NCI-H2081 (cell line): ENCODE measurements at places on chromosomes 12 and 14.
A peak's percentile ranks its signal among the peaks of the same experiment; 100 is the strongest.

DNA sequence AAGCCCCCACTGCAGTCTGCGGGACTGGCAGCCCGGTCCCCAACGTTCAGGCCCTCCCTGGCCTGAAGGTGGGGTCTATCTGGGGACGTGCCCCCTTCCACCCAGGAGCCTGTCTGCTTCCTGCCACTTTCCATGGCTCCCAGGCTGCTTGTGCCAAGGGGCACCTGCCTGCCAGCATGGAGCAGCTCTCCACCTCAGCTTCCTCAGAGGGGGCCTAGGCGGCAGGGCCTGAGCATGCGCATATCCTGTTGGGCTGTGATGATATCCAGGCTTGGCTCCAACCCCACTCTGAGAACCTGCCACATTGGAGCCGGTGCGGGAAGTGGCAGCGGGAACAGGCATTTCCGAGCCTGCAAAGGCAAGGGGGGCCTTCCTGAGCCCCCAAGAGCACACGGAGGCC lies 57.4 kb downstream of the FUT8 start:
- DNase-seq: no peak

- no peak for DNase-seq
These were observed 30.5 kb downstream of the ANO2 start for GRCh38 chr12:5914387-5915149.

DNA sequence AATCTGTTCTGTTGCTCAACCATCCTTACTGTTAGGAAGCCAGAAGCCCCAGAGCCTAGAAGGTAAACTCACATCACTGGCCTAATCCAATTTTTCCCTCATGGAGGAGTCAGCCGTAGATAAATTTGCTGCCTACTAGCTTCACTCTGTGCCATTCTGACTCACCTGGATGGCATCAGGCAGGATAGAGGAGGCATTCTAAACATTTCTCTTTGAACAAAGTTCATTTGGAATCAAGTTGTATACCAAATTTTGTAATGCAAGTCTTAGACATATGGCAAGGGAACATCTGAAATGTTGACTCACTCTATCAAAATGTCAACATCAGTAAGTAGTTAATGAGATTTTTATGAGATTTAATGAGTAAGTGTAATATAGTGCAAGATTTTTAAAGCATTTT lies 13.6 kb upstream of the TBC1D30 start:
- DNase-seq: no peak

DNA sequence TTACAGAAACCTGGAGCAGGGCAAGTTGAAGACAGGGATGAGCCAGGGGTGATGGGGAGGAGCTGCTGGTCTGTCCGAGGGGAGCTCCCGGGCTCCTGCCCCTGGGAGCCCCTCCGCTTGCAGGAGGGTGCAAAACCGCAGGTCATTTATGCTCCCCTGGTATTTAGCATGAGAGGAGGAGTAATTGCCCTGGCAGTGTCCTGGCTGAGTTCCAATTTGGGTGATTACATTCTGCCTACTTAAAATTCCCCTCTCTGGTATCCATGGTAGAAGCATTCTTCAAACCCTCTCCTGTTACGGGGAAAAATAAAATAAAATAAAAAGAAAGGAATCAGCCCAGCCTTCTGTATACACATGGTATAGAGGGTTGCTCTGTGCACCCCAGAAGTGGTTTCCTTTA lies 61.7 kb upstream of the VRK1 start:
- DNase-seq: no peak

DNA sequence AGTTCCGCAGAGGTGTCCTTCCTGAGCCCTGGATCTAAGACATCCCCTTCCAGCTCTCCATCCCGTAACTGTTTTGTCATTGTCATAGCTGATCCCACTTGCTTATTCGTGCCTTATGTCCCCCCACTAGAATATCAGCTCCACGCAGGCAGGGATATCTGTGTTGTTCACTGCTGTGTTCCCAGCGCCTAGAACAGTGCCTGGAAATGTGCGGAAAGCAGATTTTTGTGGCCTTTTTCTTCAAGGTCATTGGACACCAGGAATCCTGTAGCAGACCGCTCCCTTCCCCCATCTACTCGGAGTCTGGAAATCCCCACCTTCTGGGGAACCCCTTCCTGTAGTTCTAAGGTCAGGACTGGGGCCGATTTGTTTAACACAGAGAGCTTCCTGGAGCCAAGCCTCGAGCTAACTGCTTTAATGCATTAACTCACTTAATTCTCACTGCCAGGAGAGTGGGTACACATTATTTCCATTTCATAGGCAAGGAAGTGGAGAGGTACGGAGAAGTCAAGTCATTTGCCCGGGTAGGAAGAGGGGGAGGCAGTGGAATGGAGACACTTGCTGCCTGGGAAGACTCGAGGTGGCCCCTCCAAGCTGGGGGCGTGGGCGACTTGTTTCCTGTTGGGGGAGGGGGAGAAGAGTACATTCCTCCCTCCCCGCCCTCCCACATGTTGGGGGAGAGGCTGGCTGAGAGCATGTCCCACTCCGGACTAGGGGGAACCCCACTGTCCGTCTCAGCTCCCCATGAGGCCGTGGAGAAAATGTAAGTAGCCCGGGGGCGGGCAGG lies 1.2 kb upstream of the SH2B3 start:
- no peak for DNase-seq

GRCh38 chr12:82359115-82359478 lies 768 bp downstream of the METTL25 start:
- peak; percentile 56 for DNase-seq

GRCh38 chr12:4289231-4289878 lies 15.8 kb downstream of the CCND2 start:
- DNase-seq: no peak

- no peak for DNase-seq
These were observed 250.9 kb downstream of the PDZRN4 start for GRCh38 chr12:41438854-41439541.

DNA sequence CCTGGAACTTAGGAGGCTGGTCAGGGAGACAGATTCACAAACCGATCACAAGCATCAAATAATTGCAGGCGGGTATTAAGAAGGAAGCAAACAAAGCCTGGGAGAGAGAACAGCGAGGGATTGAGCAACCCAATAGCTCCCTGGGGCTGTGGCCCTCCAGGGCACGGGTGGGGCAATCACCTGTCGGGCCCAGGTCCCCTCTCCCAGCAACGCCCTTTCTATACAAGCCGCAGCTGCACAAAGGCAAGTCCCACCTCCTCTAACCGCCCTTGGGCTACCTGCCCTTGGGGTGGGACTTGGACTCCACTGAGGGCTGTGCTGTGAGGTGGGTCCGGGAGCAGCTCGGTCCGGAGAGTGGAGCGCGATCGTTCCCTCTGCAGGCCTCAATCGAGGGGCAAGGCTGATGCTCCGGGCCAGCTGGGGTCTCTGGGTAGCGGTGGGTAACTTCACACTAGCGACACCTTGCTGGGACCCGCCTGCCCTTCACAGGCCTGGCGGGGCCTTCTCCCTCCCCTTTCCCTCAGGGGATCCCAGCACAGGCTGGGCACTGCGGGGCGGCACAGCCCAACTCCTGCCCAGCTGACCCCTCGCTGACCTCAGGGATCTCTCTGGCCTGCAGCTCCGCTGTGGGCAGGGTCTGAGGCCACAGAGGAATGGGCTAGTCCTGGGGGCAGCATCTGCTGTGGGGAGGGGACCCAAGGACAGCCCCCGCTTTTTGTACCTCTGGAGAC lies 8.0 kb downstream of the PHB2 start:
- DNase-seq: peak; percentile 93

- DNase-seq: no peak
These were observed 632.8 kb downstream of the DIO2 start for GRCh38 chr14:79578470-79578869.

- no peak for DNase-seq
These were observed 108.4 kb downstream of the ESRRB start for GRCh38 chr14:76484355-76484754.

DNA sequence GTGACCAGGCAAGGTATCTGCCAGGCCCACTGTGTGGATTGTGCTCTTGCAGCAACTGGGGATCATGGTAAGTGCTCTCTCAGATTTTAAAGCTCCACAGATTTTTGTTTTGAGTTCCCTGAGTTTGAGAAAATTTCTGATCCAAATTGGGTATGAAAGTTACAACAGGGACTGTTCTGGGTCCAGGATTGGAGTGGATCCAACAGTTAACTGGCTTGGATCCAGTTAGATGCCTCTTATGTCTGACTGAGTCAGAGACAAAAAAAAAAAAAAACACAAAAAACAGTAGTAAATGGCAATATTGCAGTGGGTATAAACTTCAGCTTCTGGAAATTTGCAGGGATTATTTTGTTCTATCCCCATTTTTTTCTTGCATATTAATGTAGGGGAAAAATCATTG lies 598.8 kb downstream of the C12orf50 start:
- no peak for DNase-seq

DNA sequence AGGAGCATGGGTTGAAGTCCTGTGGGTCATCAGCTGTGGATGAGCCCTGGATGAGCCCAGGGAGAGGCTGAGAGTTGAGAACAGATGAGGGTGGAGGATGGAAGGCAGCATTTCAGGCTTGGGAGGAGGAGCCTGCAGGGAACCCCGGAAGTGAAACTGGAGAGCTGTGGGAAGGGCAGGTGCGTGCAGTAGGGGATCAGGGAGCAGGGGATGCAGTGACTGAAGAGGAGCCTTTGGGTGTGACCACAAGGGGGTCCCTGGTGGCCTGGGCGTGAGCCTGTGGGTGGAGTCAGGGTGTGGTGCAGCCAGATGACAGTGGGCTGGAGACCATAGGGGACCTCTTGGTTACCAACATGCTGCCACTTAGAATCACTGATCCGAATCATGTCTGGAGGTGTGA lies 115.5 kb downstream of the PAPOLA start:
- no peak for DNase-seq

- no peak for DNase-seq
These were observed 154.9 kb downstream of the FSCB start for GRCh38 chr14:44352201-44352600.

DNA sequence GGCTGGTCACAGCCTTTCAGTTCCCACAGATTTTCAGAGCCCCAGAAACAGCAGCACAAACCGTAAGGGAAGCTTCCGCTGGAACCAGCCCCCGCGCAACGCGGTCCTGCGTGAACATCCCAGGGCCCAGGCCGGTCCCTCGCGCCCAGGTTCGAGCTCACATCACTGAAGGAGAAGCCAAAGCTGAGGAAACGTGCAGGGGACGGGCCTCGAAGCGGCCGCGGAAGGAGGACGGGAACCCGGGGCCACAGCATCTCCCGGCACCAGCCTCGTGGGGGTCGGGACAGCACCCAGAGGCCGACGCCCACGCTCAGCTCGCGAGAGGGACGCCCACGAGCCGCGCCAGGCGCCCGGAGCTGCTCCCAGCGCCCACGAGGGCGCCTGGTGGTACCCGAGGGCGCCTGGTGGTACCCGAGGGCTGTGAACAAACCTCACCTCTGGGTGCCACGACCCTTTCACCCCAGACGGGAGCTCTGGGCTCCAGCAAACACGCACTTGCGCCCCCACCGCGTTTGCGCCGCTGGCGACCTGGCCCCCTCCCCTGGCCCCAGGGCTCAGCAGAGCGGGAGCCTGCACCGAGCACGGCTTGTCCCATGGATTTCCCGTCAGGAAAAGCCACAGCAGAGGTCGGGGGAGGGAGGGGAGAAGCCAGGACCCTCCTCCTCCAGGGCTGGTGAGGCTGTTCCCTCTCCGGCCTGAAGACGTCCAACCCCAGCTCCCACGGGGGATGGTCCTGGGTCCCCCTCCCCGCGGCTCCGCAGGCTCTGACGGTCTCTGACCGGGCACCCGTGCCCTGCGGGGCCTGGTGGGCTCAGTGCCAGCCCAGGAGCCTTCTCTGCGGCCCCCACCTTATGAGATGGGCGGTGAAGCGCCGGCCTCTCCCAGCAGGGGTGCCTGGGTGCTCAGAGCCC lies 6.9 kb downstream of the LRCOL1 start:
- DNase-seq: no peak
